Activated CD4-positive, alpha-beta T cell treated with anti-CD3 and anti-CD28 coated beads, Interleukin-2, amount 50 U/mL, for 16 hours (primary cell): ENCODE measurements at places on chromosomes 12 and 14.

DNA sequence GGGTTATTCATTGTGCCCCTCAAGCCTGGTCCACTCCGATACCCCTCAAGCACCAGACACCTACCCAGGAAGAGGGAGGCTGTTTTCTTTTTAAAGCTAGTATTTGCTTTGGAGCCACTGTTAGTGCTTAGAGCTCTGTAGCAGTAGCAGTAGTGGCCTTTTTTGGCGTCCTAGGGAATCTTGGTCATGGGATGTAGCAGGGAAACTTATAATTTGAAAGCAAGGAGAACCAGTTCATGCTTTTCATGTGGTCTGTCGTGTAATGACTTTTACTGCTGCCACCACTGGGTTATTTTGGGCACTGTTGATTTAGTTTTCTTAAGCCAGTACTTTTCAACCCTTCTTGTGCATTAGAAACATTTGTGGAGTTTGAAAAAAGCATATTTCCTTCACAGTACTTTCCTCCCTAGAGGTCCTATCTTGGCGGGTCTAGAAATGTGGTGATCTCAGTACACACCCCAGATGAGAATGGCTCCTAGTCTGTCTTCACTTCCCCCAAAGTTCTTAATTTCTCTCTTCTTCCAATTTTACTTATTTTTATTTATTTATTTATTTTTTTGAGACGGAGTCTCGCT, 49.7 kb downstream of the MARK3 start:
- no peak for DNase-seq

DNA sequence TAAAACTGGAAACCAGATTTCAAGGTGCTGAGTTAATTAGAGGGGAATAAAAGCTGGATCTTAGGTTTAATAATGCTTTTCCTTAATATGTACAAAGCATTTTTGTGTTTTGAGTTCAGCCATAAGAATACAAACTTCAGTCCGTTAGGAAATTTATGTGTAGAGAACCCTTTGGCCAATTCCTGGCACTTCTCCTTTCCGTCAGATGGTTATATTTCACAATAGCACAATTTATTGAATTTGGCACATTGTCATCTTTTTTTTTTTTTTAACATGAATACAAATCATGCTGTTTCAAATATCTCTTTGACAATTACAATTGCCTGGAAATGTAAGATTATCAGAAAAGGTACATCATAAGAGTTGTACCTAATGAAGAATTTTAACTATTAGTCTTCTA, 56.2 kb upstream of the DDHD1 start:
- no peak for DNase-seq

- no peak for DNase-seq
These were observed 1133.4 kb upstream of the SEL1L start for GRCh38 chr14:82667006-82667405.

- DNase-seq, result no peak
These were observed 135.3 kb downstream of the AEBP2 start for GRCh38 chr12:19574601-19575000.

DNA sequence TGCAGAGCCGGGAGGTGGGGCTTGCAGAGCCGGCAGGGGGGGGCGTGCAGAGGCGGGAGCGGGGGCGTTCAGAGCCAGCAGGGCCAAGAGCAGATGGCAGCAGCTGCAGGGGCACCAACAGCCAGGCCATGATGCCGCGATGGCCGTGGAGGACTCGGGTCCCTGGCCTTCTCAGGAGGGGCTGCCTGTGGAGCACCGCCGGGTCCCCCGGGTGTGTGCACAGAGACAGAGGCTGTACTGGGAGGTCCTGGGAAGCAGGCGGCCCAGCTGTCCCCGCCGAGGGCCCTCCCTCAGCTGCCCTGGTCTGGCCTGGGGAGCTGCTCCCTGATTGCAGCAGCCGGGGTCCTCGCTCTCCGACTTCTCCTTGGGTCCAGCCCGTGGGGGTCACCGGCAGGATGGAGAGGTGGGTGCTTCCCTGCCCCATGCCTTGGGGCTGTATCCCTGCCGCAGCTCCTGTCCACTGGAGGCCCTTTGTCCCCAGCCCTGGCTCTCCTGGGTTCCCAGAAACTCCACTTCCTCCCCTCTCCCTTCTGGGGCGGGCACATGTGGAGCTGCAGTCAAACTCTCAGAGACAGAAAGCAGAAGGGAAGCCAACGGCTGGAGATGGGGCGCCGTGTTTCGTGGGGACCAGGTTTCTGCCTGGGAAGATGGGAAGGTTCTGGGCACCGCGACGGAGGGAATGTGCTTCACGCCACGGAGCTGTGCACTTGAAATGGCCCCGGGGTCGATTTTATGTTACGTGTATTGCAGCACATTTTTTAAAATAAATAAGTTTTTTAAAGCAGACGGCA, 75.8 kb upstream of the GALNT9 start:
- no peak for DNase-seq

DNA sequence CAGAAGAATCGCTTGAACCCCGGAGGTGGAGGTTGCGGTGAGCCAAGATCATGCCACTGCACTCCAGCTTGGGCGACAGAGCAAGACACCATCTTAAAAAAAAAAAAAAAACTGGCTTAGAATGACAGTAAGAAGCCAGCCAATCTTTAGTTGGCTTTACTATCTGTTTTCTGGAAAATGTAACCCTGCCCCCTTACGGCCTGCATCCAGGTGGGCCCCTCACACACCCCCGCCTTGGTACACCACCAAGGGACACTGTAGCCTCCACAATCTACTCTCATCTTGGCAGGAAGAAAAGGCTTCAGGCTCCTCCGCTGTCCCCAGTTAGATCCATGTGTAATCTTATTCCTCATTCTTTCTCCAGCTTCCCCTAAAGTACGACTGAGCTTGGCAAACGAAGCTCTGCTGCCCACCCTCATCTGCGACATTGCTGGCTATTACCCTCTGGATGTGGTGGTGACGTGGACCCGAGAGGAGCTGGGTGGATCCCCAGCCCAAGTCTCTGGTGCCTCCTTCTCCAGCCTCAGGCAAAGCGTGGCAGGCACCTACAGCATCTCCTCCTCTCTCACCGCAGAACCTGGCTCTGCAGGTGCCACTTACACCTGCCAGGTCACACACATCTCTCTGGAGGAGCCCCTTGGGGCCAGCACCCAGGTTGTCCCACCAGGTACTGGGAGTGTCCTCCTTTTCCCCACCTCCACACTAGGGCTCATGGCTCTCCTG, 6.6 kb downstream of the TAPBPL start:
- DNase-seq, result no peak

GRCh38 chr14:73785834-73786635, 65.6 kb upstream of the PTGR2 start:
- DNase-seq, result peak; percentile 84

GRCh38 chr12:115313929-115314328, 630.0 kb upstream of the TBX3 start:
- DNase-seq, result no peak

- DNase-seq, result no peak
These were observed 131.3 kb downstream of the ZFP36L1 start for GRCh38 chr14:68661226-68662225.

GRCh38 chr12:124610629-124611558, 43.5 kb upstream of the NCOR2 start:
- no peak for DNase-seq

DNA sequence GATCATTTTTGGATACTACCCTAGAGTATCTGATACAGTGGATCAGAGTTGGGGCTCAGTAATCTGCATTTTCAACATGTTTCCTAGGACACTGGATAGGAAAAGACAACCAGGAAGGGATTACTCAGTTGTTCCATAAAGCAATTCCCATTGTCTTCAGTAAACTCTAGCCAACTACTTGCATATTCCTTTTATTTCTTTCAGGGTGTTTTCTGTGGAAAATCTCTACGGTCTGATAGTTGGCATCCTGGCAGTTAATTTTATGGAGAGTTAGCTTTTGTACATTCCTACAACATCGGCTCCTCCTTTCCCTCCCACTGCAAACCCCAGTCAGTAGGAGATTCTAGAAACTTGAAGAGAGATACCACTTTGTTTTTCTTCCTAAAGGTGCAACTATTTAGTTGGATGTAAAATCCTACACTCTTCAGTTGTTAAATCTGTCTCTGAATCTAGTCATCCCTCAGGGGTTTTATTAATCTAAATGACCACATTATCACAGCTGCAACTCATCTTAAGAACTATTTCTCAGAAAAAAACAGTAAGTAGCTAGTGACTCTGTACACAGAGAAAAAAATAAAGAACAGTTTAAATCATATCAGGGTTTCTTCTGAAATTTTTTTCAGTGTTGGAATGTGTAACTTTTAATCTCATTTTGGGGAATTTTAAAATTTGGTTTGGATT, 103.9 kb downstream of the PDE3A start:
- no peak for DNase-seq

DNA sequence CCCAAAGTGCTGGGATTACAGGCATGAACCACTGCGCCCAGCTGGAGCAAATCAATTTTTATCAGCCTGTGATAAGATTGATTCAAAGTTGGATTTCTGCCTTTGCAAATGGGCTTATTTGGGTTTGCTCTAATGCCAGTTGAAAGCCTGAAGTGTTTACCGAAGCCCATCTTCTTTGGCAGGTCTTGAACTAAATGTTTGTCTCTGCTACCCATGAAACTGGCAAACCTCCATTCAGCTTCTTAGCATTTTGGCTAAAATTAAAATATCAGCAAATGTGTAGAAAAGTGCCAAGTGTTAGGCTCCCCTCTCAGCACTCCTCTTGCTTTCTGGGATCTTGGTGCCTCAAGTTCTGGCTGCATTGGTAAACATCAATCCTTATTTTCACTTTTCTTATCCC, 61.5 kb downstream of the MGAT4C start:
- no peak for DNase-seq

- DNase-seq, result no peak
These were observed 120.8 kb upstream of the WSCD2 start for GRCh38 chr12:108008163-108008905.

DNA sequence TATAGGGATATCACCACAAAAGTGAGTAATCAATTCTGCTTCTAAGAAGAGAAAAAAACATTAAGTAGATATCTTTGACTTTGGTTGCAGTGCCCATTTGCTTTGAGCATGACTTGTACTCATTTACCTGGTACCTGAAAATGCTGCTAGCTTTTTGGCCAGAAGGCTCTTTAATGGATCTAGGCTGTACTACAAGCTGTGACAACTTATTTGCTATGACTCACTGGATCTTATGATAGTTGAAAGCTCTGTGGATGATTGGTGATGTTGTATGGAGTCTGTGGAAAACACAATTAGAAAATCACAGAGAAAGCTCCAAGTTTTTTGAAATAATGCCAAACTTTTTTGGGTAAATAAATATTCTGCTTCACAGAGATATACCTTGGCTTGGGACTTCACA, 960.9 kb upstream of the FBXO33 start:
- DNase-seq, result no peak

- DNase-seq, result no peak
These were observed 17.9 kb downstream of the PACS2 start for GRCh38 chr14:105332350-105332874.

GRCh38 chr12:54229624-54230212, 40.9 kb upstream of the SMUG1 start:
- DNase-seq, result no peak

- no peak for DNase-seq
These were observed 224.0 kb upstream of the BTG1 start for GRCh38 chr12:92369636-92370035.

DNA sequence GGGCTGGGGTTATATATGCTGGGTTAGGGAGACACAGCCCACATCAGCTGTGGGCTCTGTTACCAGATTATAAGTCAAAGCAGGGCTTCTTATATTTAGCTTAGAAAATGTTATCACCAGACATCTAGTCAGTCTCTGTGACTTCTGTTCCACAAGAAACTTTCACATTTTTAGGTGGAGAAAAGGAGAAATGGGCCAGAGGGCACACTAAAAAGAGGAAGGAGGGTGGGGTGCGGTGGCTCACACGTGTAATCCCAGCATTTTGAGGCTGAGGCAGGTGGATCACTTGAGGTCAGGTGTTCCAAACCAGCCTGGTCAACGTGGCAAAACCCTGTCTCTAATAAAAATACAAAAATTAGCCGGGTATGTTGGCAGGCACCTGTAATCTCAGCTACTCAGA, 28.0 kb upstream of the SLC38A1 start:
- DNase-seq, result no peak
